ENCODE measurements at places on chromosomes 3 and 15.

DNA sequence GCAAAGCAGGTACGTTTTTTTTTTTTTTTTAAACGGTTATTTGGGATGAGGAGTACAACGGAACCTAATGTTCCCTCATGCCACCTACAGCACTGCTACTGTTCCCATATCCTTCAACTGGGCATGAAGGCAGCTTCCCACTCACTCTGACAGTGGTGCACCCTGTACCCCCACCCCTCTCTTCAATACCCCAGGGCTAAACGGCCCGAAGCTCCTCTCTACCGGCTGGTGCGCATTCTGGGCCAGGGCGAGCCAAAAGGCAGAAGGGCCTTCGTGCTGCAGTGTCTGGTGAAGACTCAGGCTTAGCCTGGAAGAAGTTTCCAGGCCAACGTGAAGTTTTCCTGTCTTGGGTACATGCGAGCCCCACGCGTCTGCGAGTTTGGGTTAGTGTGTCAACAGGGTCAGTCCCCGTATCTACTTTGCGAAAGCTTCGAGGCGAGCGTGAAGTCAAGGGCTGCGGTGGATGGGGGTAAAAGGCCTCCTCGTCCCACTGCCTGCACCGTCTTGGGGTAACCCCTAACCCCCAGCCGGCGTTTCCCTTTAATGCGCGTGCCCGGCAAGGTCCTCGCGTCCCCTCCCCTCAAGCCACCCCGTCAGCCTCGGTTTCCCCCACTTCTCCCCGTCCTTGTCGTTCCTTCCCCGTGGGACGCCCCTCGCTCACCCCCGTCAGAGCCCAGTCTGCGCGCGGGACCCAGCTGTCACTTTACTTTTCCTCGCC lies 765 bp upstream of the UBE2E2 start:
- DNase-seq, result no peak

DNA sequence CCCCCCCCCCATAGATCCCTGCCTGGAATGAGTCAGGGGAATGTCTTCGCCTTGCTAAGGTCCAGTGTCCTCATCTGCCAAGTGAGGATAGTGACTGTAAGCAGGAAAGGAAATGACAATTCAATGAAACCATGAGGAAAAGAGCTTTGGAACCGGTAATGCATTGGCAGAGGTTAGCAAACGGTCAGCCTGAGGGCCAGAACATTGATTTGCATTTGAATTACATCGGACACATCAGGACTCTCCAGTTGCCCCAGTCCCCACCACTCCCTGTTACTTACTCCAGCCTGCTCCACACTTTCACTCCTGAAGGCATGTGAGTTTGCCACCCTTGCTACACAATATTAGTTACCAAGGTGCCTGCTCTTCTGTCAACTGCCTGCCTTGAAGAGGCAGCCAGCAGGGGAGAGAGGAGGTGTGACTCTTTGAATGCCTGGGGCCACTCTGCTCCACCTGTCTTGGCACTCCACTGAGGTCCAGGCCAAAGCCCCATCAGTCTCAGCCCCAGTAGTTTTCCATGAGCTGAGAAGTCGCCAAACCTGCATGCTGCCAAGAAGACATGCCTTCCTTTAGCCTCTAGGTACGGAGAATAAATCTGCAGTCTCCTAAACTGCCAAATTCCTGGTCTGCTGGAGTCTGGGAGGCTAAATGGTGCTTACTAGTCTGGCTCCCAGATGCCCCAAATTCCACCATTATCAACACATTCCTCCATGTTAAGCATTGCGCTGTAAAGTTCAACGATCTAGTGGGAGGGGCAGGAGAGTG lies 191.7 kb upstream of the TLE3 start:
- no peak for DNase-seq

GRCh38 chr3:108126348-108126747 lies 35.5 kb upstream of the CD47 start:
- DNase-seq, result no peak

DNA sequence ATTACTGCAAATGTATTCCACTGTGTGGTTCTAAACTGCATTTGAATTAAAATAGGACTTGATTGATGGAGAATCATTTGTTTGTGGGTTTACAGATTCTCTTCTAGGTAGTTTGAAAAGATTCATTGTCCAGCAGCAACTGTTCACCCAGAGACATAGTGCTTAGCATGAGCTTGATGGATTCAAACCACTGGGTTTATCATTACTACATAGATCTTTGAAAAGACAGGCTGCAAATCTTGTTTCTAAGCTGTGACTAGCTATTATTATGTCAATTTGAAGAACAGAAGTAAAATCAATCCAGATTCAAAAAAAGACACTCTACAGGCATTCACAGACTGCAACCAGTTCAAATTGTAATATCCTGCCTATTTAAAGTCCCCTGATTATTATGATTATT lies 49.8 kb downstream of the MBNL1 start:
- DNase-seq, result no peak

DNA sequence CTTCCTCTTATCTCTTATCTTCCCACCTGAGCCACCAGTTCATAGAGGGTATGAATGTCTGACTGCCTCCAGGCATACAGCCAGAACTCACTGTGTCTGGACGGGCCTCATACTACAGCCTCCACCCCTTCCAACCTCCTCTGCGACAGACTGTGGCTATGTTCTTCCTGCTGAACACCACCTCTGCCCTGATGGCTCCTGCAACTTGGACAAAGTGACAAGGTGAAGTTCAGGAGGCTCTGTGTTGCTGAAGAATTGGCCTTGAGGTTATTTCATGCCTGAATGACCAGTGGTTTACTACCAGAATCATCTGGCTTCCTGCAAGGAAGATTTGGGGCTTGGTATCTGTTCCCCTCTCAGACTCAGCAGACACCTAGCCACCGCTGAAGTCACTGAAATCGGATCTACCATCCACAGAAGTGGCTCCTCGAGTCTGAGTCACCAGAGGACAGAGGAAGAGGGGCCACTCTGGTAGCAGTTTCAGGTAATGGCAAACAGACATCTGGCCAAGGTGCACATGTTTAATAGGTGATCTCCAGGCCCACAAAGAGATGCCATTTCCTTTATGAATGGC lies 14.2 kb upstream of the ULK3 start:
- no peak for DNase-seq

DNA sequence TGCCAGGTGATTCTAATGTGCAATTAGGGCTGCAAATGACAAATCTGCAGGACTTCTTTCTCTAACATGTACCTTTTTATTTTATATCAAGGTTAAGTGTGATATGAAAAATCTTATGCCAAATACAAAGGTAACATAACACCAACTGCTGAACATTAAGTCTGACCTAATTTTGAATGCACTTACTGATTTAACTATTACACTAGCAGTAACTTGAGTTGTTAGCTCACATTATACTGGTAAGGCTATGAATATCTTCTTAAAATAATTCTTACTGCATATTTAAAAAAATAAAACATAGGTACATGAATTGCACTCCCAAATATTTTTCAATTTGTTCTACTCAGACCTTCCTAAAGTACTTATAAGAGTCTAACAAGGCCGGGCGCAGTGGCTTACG lies 259.2 kb downstream of the CD47 start:
- no peak for DNase-seq

- DNase-seq, result no peak
Measured at GRCh38 chr3:127226946-127227842, 34.3 kb downstream of the PRR23E start.

- no peak for DNase-seq
Measured at GRCh38 chr15:52020221-52021085, 1.4 kb downstream of the MAPK6 start.

DNA sequence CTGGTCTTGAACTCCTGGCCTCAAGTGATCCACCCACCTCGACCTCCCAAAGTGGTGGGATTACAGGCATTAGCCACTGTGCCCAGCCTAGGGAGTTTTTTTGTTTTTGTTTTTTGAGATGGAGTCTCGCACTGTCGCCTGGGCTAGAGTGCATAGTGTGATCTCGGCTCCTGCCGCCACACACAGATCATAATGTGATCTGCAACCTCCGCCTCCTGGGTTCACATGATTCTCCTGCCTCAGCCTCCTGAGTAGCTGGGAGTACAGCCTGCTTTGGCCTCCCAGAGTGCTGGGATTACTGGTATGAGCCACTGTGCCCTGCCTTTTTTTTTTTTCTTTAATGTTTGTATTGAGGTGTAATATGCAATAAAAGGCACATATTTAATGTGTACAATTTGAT lies 78.2 kb downstream of the SMAD3 start:
- no peak for DNase-seq

DNA sequence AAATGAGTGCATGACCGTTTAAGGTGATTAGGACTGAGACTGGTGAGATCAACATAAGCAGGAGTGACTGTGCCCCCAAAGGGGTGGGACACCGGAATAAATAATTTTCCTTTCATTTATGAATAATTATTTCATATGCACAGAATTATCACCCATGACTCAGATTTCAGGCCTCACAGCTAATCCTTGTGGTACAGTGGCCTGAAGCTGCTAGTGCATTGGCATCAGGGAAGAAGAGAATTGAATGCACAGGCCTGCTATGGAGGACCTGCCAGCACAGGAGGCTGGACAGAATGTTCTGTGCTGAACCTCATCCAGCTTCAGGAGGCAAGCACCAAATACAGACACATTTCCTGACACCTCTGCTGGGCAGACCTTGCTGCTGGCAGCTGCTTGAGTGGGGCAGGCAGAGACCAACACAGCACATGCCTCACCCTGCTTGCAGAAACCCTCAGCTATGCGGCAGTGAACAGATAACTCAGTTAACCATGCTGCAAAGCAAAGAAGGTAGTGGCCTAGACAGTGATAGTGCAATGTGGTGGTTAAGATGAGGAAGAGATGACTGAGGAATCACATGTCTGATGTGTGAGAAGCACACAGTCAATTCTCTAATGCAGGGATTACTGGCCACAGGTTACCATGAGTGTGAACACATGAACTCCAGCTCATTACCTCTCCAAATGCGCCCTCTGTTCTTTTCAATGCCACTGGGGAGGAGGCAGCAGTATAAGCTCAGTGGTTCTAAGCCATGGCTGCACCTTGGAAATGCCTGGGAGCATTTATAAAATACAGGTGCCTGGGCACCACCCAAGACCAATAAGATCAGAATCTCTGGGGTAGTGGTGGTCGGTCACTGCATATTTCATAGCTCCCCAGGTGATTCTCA lies 68.1 kb upstream of the SCN5A start:
- no peak for DNase-seq
